ENCODE measurements at places on chromosomes 4 and X.

- no peaks in the 10 kb centered on the region for H3K27me3 ChIP-seq
- H3K27ac ChIP-seq: peak overlapping the region; percentile 51
- no peak for DNase-seq
- H3K4me3 ChIP-seq: no peak overlapping the region
- peaks cover 14% of the 10 kb centered on the region for H3K4me1 ChIP-seq
These were observed 104.7 kb upstream of the SMIM10 start for GRCh38 chrX:134886002-134886596.

DNA sequence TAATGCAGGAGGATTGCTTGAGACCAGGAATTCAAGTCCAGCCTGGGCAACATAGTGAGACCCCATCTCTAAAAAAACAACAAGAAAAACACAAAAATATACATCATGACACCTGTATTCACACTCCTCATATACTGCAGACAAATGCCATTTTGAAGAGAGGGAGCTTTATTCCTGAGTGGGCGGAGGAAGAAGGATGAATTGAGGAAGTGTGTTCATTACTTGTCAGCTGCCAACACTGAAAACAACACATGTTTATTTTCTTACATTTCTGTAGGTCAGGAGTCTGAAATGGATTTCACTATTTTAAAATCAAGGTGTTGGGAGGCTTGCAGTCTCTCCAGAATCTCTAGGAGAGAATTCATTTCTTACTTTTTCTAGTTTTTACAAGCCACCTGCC lies 47.2 kb upstream of the CD99 start:
- H3K36me3 ChIP-seq: no peaks in the 10 kb centered on the region
- no peaks in the 10 kb centered on the region for H3K27me3 ChIP-seq
- H3K4me3 ChIP-seq: no peak overlapping the region

DNA sequence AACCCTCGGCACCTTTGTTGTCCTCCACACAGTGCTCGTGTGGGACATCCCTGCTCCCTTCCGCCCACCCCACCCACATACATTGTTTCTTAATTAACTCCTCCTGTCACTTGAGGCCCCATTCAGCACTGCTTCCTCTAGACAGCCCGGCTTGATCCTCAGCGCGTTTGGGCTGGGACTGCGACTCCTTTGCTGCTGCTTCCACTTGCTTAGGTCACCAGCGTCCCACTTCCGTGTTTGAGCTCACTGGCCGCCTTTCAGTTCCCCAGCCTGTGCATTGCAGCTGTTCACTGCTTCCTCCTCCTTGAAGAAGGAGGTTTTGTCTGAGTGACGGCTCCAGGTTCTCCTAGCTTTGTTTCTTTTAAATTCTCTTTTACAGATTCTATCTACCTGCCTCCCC lies 16.1 kb downstream of the RNF4 start:
- no peaks in the 10 kb centered on the region for H3K4me1 ChIP-seq
- H3K27ac ChIP-seq: peak overlapping the region; percentile 47
- H3K4me3 ChIP-seq: no peak overlapping the region
- no peaks in the 10 kb centered on the region for H3K36me3 ChIP-seq

GRCh38 chr4:6560416-6561172 lies 14.4 kb upstream of the MAN2B2 start:
- H3K36me3 ChIP-seq: no peaks in the 10 kb centered on the region
- H3K27ac ChIP-seq: no peak overlapping the region
- no peak for DNase-seq
- H3K27me3 ChIP-seq: no peaks in the 10 kb centered on the region
